Transverse colon (tissue), 4 donors: ENCODE measurements at places on chromosomes 11 and 22. TPM values are rescaled to one million over a fixed set of nuclear protein-coding genes. Genes with fewer than 3 reads are reported as not detected.
A peak's percentile ranks its signal among the peaks of the same experiment; 100 is the strongest.

GRCh38 chr11:23112390-23112789, 252.1 kb upstream of the CCDC179 start:
- no peak for DNase-seq
- H3K4me1 ChIP-seq = no peaks in the 10 kb centered on the region
- H3K27me3 ChIP-seq = no peaks in the 10 kb centered on the region
- no peaks in the 10 kb centered on the region for H3K36me3 ChIP-seq

GRCh38 chr11:123487157-123487744, 57.2 kb downstream of the GRAMD1B start:
- no peak overlapping the region for H3K27ac ChIP-seq
- no peaks in the 10 kb centered on the region for H3K36me3 ChIP-seq
- DNase-seq = no peak
- H3K4me1 ChIP-seq = peaks cover 5% of the 10 kb centered on the region
- no peak overlapping the region for H3K4me3 ChIP-seq

DNA sequence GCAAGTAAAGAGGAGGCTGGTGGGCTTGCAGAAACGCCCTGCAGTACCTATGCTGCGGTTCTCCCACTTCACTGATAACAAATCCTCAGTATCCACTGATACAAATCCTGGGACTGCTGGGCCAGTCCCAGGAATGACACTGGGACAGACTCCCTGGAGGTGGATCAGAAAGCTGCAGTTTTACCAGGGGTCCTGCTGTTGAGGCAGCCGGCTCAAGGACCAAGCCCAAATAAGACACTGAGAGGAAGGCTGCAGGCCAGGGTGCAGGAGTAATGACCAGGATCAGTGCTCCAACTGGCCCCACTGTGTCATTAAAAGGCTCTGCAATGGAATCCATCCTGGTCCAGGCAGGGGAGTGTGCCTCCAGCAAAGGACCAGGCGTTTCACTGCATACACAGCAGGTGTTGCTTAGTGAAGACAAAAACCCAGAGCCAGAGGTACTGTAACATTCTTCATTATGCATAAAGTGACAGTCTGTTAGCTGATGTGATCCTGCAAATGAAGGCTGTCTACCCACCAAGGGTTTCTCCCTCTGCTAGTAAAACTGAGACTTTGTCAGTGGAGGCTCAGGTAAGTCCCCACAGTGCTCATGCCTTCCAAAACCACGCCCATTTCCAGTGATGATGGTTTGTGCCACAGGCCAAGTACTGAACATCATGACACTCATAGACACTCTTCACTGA, 1.4 kb upstream of the C22orf39 start:
- no peak for DNase-seq
- peaks cover 19% of the 10 kb centered on the region for H3K4me1 ChIP-seq
- H3K36me3 ChIP-seq = peaks cover 5% of the 10 kb centered on the region

DNA sequence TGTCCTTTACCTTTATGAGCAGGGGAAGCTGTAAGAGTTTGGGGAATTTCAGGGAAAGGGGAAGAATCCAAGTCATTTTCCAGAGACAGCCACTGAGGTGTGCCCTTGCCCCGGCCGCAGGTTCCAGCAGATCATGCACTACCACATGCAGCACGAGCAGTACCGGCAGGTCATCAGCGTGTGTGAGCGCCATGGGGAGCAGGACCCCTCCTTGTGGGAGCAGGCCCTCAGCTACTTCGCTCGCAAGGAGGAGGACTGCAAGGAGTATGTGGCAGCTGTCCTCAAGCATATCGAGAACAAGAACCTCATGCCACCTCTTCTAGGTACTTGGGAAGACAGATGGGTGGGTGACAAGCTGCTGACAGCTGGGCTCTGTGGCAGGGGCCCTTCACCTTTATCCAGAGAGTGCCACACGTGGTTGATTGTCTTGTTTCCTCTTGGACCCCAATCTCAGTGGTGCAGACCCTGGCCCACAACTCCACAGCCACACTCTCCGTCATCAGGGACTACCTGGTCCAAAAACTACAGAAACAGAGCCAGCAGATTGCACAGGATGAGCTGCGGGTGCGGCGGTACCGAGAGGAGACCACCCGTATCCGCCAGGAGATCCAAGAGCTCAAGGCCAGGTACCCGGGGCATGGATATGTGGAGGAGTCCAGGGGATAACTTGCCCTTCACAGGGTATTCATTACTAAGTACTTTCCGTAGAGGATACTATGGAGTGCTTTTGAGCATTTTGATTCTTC, 5.8 kb upstream of the HMBS start:
- H3K4me3 ChIP-seq = no peak overlapping the region
- DNase-seq = no peak
- no peak overlapping the region for H3K27ac ChIP-seq
- peaks cover 56% of the 10 kb centered on the region for H3K36me3 ChIP-seq
- no peaks in the 10 kb centered on the region for H3K4me1 ChIP-seq
- no peaks in the 10 kb centered on the region for H3K27me3 ChIP-seq

Gene UPB1
- not detected for total RNA-seq

DNA sequence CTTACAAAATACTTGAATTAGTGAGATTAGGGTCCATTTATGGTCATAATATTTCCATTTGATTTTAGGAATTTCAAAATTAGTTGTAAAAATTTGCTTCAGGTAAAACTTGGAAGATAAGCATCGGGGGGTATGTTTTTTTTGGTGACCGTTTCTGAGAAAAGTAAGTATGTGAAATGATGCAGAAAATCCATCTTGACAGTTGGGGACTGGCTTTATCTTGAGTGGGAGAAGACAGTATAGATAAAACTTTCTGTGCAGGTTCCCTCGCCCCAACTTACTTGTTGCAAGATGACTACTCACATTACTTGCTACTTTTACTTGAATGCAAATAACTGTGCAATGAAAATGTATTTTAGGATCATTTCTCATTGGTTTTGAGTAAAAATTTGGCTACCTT, 49.5 kb downstream of the DNAJC24 start:
- H3K4me3 ChIP-seq = no peak overlapping the region
- H3K27me3 ChIP-seq = no peaks in the 10 kb centered on the region
- H3K27ac ChIP-seq = no peak overlapping the region
- H3K36me3 ChIP-seq = no peaks in the 10 kb centered on the region
- H3K4me1 ChIP-seq = no peaks in the 10 kb centered on the region

DNA sequence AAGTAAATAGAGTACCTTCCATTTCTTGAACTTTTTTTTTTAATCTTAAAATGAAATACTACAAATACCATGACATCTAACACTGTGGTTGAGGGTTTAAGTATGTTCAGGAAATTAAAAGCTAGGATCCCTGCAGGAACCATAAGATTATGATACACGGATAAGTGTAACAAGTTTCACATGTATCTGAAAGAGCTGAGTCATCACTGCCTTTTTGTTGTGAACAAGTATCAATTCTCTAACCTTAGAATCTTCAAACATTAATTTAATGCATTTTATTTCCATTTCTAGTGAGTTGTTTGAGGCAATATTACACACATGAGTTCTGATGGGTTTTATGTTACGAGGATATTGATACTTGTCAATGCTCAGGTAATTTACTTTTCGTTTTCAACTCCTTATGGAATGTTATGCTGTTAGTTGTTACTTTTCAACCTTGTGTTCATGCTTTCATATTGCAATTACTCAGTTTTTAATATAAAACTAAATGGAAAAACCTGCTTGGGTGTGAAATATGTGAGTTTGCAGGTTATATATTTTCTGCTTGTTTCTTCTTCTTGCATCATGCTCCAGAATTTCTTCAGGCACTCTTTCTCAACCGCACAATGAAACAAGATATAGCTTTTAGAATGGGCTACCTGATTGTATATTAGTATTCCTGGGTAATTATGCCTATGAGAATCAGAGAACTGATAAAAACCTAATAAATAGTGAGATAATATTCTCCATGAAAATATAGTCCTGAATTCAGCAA, 361.3 kb upstream of the MTNR1B start:
- H3K27ac ChIP-seq = no peak overlapping the region
- H3K4me3 ChIP-seq = no peak overlapping the region
- no peaks in the 10 kb centered on the region for H3K36me3 ChIP-seq
- no peaks in the 10 kb centered on the region for H3K4me1 ChIP-seq

GRCh38 chr11:115418626-115419025, 85.6 kb downstream of the CADM1 start:
- H3K4me3 ChIP-seq = no peak overlapping the region
- H3K36me3 ChIP-seq = no peaks in the 10 kb centered on the region
- DNase-seq = no peak
- H3K4me1 ChIP-seq = no peaks in the 10 kb centered on the region
- H3K27me3 ChIP-seq = peaks cover 83% of the 10 kb centered on the region

GRCh38 chr22:32539631-32540421, 65.2 kb downstream of the FBXO7 start:
- H3K27ac ChIP-seq = peak overlapping the region; percentile 27
- H3K36me3 ChIP-seq = no peaks in the 10 kb centered on the region
- DNase-seq = peak; percentile 33
- H3K27me3 ChIP-seq = no peaks in the 10 kb centered on the region
- no peaks in the 10 kb centered on the region for H3K4me1 ChIP-seq

Gene CHRM4
- total RNA-seq = 3.3 TPM

DNA sequence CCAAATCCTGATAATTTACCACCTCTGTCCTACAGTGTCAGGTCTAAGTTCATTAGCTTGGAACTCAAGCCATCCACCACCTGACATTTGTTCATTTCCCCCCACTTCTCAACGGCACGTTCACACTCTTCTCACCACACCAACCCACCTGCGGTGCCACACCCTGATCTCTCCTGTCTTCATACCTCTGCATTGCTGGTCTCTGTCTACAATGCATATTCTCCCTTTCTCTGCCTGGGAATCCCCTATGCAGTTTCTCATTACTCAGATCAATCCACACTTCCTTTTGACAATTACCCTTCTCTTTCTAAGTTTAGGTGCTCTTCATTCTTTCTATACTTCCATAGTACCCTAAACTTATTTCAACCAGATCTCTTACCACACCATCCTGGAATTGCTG, 20.4 kb upstream of the EMSY start:
- H3K27me3 ChIP-seq = no peaks in the 10 kb centered on the region
- DNase-seq = no peak
- H3K36me3 ChIP-seq = no peaks in the 10 kb centered on the region
- H3K4me3 ChIP-seq = no peak overlapping the region
- no peak overlapping the region for H3K27ac ChIP-seq

DNA sequence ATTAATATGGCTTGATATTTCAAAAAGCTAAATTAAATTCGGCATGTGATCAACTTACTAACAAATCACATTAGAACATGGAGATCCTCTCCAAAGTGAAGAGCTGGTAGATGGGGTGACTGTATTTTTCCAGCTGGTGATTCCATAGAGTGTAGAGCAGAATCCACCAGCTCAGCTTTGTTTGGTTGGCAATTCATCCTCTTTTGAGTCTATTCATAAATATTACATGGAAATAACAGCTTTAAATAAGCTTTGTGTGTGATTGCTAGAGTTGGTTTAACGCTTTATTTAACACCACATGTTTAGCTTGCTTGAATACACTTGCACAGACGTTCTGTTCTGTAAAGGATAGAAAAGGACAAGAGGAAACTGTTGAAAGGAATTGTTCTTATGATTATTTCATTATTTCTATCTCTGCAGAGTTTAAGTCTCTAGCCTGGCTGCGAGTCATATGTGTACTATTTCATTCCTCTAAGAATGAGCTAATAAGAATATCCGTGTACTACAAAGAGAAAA, 738.3 kb upstream of the KIRREL3 start:
- H3K36me3 ChIP-seq = no peaks in the 10 kb centered on the region
- H3K4me3 ChIP-seq = no peak overlapping the region
- H3K27ac ChIP-seq = no peak overlapping the region
- no peaks in the 10 kb centered on the region for H3K4me1 ChIP-seq
- DNase-seq = no peak

DNA sequence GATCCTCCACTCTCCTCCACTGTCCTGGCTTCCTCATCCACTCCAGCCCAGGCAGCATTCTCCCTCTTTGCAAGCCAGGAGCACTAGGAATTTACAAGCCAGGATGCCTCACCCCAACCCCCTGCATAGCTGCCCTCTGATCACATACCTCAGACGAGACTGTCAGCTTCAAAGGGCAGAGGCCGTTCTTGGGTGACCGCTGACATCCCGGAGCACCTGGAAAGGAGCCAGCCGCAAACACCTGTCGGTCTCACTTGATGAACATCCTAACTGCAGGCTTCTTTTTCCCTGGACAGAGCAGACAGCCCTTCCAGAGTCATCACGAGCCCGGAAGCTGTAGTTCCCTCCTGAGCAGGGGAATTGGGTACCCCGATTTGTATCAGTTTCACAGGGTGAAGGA, 451.3 kb upstream of the B3GAT1 start:
- H3K4me3 ChIP-seq = no peak overlapping the region
- DNase-seq = no peak
- no peak overlapping the region for H3K27ac ChIP-seq
- H3K36me3 ChIP-seq = no peaks in the 10 kb centered on the region
- H3K27me3 ChIP-seq = peaks cover 11% of the 10 kb centered on the region

GRCh38 chr11:15933886-15934625, 422.3 kb downstream of the SOX6 start:
- peaks cover 32% of the 10 kb centered on the region for H3K4me1 ChIP-seq
- no peaks in the 10 kb centered on the region for H3K36me3 ChIP-seq
- no peak for DNase-seq
- H3K27me3 ChIP-seq = no peaks in the 10 kb centered on the region
- H3K27ac ChIP-seq = no peak overlapping the region

DNA sequence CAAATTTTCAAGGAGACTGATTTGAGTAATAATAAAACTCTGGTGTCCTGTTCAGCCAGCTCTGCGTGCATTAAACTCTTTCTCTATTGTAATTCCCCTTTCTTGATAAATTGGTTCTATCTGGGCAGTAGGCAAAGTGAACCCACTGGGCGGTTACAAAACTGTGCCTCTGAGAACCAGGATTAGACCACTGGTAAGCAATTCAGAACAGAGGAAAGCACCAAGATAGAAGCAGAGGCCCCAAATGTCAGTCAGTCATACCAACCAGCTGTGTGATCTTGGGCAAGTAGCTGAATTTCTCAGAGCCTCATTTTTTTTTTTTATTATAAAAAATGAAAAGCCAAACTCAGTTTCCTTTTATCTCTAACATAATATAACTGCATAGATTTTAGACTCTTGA, 54.9 kb downstream of the TRIM44 start:
- H3K4me1 ChIP-seq = no peaks in the 10 kb centered on the region
- H3K27me3 ChIP-seq = no peaks in the 10 kb centered on the region
- no peaks in the 10 kb centered on the region for H3K36me3 ChIP-seq
- no peak for DNase-seq
- no peak overlapping the region for H3K27ac ChIP-seq
- H3K4me3 ChIP-seq = no peak overlapping the region

GRCh38 chr22:29393019-29393608, 4.7 kb upstream of the AP1B1 start:
- peaks cover 16% of the 10 kb centered on the region for H3K4me1 ChIP-seq
- H3K36me3 ChIP-seq = no peaks in the 10 kb centered on the region
- no peak overlapping the region for H3K4me3 ChIP-seq
- H3K27me3 ChIP-seq = no peaks in the 10 kb centered on the region
- H3K27ac ChIP-seq = no peak overlapping the region

- no peaks in the 10 kb centered on the region for H3K27me3 ChIP-seq
- H3K4me1 ChIP-seq = peaks cover 16% of the 10 kb centered on the region
- H3K27ac ChIP-seq = peak overlapping the region; percentile 93
These were observed 1.3 kb upstream of the ZNF70 start for GRCh38 chr22:23752090-23752691.

GRCh38 chr11:130064596-130064995, 5.1 kb upstream of the APLP2 start:
- H3K27me3 ChIP-seq = no peaks in the 10 kb centered on the region
- H3K36me3 ChIP-seq = no peaks in the 10 kb centered on the region
- H3K27ac ChIP-seq = no peak overlapping the region
- H3K4me1 ChIP-seq = peaks cover 30% of the 10 kb centered on the region

Gene LGR4
- 104 TPM for total RNA-seq
